ENCODE measurements at places on chromosomes 3 and 15. TPM values are rescaled to one million over a fixed set of nuclear protein-coding genes. Genes with fewer than 3 reads are reported as not detected.

- peak; percentile 73 for DNase-seq
These were observed 33.9 kb upstream of the GRAMD1C start for GRCh38 chr3:113804661-113805060.

DNA sequence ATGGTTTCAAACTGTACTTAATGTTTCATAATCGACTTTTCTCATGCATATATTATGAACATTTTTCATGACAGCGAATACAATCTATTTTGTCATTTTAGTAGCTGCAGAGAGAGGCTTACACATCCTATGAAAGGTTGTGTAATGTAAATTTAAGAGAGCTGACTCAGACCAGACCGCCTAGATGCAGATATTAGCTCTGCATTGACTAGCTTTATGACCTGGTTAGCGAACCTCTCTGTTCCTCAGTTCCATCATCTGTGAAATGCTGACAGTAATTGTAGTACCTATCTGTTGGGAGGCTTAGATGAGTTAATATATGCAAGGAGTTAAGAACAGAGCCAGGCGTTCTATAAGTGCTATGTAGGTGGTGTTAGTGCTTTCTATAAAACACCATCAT lies 116.2 kb upstream of the RASGRP1 start:
- DNase-seq = no peak

DNA sequence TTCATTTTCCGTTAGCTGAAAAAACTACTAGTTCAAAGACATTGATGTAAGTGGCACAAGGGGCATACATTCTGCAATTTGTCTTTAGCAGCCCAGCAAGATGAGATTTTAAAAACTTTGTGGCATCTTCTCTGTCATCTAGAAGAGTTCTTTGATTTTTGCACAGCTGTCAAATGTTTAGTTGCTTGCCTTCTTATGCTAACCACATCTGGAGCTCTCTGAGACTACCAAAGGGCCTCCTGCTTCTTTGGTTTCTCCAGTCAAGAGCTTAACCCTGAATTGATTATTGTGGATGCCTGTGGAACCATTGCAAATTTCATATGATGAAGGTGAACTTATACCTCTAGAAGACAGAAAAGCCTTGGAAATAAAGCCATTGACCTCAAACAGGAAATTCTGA lies 468.7 kb upstream of the RGMA start:
- no peak for DNase-seq

GRCh38 chr3:194685718-194686413 lies at the start of gene FAM43A:
TSS of gene FAM43A (plus strand) at chr3:194685883. CDS start at chr3:194686827, 944 bp downstream.
- peak; percentile 87 for DNase-seq

DNA sequence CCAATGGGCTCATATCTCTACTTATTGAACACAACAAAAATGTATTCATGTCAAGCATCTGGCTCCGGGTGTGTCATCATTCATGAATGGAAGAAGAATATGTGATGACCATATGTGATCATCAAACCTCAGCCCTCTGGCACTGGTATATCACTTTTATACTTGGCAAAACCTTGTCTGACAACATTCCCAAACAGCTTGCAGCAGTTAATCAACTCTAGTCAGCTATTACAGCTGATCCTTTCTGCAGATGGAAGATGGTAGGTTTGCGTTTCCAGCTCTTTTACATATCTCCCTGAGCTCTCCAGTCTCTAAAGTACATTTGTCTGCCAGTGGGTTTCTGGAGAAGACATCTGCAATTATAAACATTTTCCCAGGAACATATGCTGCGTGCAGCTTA lies 6.6 kb downstream of the PLSCR5 start:
- DNase-seq = no peak

- peak; percentile 21 for DNase-seq
These were observed 1.0 kb downstream of the KLHL18 start for GRCh38 chr3:47283591-47284364.

DNA sequence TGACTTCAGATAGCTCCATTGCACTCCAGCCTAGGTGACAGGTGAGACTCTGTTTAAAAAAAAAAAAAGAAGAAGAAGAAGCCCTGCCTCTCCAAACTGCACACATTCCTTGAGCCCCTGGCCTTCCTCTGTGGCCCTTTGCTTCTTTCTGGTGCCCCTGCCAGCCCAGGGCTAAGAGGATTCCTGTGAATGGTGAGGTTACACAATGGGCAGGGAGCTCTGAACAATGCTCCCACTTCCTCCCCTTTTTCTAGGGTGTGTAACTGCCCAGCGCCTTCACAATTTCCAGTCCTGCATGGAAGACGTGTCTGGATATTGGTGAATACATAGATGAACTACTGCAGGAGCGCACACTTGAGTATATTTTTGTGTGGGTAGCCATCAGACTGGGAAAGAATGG lies 3.6 kb upstream of the AMOTL2 start:
- DNase-seq = no peak

- DNase-seq = no peak
These were observed 13.4 kb upstream of the SCN10A start for GRCh38 chr3:38829404-38829803.

- no peak for DNase-seq
These were observed 243.3 kb upstream of the COL8A1 start for GRCh38 chr3:99394831-99395778.

DNA sequence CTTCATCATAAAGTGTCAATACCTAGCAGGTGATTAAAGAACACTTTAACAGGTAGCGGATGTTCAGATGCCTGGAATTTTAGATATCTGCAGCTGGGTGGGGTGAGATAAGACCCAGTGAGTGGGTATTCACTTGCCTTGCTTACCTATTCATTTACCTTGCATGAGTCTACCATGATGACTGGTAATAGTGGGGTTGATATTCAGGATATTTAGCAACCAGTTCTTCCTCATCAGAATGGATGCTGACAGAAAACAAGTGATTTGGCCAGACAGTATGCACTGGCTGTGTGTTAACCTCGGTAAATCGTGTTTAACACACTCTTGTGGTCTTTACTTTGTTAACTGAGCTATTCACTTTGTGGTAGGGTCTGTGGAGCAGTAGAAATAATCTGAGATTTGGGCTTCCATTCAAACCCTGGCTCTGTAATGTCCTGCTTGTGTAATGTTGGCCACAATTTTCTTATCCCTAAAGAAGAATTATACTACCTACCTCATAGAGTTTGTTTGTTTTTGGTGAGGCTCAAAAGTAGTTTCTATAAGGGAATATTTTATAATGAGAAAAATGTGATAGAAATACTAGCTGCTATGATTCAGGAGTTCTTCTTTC lies 391.9 kb upstream of the TBL1XR1 start:
- no peak for DNase-seq

GRCh38 chr3:23991683-23992628 lies 46.9 kb downstream of the NR1D2 start:
- peak; percentile 39 for DNase-seq

GRCh38 chr3:101690972-101691371 lies 4.5 kb upstream of the RPL24 start:
- no peak for DNase-seq

- no peak for DNase-seq
These were observed 23.8 kb downstream of the NANOGP8 start for GRCh38 chr15:35061161-35061824.

DNA sequence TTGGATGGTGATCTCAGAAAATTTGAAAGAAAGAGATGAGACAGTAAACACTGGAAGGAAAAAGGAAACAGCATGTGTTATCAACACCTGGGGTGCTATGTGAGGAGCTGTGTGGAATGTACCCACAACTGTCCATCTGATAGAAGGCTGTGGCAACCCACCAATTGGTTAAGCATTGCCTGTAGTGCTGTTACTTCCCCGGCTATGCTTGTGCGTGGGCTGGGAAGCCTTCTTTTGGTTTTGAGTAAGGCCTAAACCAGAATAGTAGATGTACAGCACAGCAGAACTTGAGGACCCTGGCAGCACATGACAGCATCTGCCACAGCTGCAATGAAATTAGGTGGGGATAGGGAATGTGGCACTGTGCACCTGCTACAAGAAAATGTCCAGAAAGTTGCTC lies 184.5 kb downstream of the FHIT start:
- DNase-seq = no peak

- no peak for DNase-seq
These were observed 234.1 kb downstream of the CACNA2D3 start for GRCh38 chr3:54356261-54357045.

- no peak for DNase-seq
These were observed 8.5 kb upstream of the IREB2 start for GRCh38 chr15:78429477-78429876.

GRCh38 chr3:119796785-119797184 lies 14.9 kb downstream of the NR1I2 start:
- no peak for DNase-seq

- no peak for DNase-seq
These were observed 26.0 kb upstream of the MAP4 start for GRCh38 chr3:48042071-48042760.

- no peak for DNase-seq
These were observed 80.8 kb downstream of the OPA1 start for GRCh38 chr3:193673845-193674244.

DNA sequence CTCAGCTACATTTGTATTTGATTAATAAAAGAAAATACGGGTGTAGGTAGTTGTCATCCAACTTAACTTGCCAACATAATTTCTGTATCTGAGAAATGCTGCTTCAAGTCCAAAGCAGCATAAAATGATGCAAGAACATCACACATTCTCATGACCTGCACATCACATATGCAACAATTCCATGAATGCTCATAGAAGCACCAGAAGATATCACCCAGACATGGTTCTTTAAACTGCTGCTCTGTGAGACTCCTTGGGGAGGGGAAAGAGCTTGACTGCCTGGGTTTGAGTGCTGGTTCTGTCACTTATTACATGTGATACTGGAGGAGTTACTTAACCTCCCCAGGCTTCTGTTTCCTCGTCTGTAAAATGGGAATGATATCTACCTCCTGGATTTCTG lies 39.4 kb downstream of the CHST14 start:
- DNase-seq = no peak

DNA sequence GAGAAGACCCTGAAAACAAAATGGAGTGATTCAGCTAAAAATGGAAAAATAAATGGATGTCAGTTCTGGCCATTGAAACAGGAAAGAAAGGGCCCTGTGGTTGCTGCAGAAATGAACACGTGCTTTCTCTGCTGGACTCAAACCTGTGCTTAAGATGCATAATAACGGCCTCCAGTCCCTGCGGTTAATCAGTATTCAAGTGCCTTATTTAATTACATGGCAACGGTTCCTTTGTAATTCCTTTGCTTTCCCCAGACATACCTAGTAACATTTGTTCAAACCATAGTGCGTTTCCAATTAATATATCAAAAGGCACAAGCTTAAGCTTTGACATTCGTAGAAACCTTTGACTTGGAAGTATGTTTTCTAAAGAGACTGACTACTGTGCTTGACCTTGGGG lies 428.3 kb downstream of the GABRG3 start:
- DNase-seq = no peak

- DNase-seq = no peak
These were observed 27.0 kb downstream of the TM2D3 start for GRCh38 chr15:101625184-101625583.

DNA sequence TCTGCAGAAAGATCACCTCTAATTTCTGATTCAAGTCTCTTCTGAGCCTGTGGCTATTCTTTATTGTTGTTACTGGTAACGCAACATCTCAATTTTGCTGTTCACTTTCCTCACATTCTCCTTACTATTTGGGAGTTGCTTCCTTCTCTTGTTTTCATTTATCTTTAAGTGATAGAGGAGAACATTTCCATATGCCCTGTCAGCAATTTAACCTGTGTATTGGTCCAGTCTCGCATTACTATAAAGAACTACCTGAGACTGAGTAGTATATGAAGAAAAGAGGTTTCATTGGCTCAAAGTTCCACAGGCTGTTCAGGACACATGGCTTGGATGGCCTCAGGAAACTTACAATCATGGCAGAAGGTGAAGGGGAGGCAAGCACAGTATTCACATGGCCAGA lies 1025.1 kb downstream of the OTOL1 start:
- no peak for DNase-seq

GRCh38 chr3:100856821-100857220 lies 136.4 kb downstream of the ABI3BP start:
- no peak for DNase-seq

GRCh38 chr3:183487016-183487415 lies 58.6 kb upstream of the MCF2L2 start:
- no peak for DNase-seq

DNA sequence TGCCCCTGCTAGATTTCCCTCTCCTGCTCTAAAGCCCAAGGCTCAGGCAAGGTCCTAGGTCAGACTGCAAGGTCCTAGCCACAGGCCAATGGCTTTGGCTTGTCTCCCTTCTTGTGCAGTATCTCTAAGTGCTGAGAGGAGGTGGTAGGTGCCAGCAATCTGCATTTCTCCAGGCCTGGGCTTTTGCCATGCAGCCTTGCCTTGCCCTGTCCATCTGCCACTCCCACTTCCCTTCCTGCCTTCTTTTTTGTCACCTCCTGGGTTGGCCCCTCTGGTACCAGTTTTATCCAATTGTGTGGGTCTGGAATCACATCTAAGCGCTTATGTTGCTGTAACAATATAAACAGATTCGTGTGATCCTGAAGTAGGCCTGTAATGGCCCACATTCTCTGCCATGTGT lies 109.9 kb downstream of the MYRIP start:
- DNase-seq = no peak

GRCh38 chr3:58009026-58009748 lies 965 bp downstream of the FLNB start:
- peak; percentile 18 for DNase-seq

DNA sequence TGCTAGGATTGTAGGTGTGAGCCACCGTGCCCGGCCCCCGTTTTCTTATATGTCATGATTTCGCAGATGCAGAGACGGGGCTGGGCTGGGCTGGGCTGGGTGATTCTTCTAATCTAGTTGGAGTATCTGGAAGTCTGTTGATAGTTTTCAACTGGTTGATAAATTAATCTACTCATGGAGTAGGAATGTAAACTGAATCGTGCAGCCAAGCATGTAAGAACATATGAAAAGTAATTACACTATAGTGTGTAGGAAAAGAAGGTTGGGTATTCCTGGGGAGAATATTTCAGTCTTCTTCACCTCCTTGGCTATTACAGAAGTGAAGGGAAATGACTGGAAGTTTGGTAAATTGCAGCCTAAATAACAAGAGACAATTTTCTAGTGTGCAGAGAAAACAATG lies 82.6 kb upstream of the MAGI1 start:
- DNase-seq = no peak

DNA sequence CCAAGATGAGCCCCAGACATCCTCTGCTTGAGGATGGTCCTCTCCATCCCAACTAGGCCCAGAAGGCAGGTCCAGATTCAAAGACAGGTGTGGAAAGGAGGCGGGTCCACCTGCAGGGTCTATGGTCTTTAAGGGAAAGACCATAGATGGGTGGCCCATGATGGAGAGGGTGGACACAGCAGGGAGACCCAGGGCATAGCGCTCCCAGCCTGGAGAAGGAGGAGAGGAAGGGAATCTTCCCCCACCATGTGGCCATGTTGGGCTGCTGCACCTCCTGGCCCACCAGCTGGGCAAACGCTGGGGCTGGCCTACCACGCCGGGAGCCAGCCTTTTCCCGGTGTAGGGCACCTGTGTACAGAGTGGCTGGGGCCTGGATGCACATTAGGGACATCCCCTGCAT lies 265.2 kb upstream of the TLE3 start:
- peak; percentile 29 for DNase-seq

The TEX55 gene
- total RNA-seq = not detected

The TTLL13 gene
- 0.13 TPM for total RNA-seq

The TRH gene
- total RNA-seq = not detected

The CHRD gene
- total RNA-seq = 0.63 TPM

Measured in dermis microvascular lymphatic vessel endothelial cell (primary cell).